ENCODE measurements at places on chromosomes 2 and 18. TPM values are rescaled to one million over a fixed set of nuclear protein-coding genes. Genes with fewer than 3 reads are reported as not detected.

The VAMP8 gene
- total RNA-seq, result 3.2 TPM

The DSC2 gene
- 1.7 TPM for total RNA-seq

The DNER gene
- total RNA-seq, result 4.8 TPM

The HAAO gene
- 2.7 TPM for total RNA-seq

The SERPINB11 gene
- total RNA-seq, result not detected

The CCDC68 gene
- 20.2 TPM for total RNA-seq

The ZNF892 gene
- 5.7 TPM for total RNA-seq

The ALPP gene
- not detected for total RNA-seq

The MOCOS gene
- 1.4 TPM for total RNA-seq

The PROM2 gene
- total RNA-seq, result 1.0 TPM

The GPR75 gene
- 0.52 TPM for total RNA-seq

The CYP26B1 gene
- total RNA-seq, result 0.08 TPM

The AQP12B gene
- not detected for total RNA-seq

The NEDD4L gene
- total RNA-seq, result 9.4 TPM

The RIT2 gene
- not detected for total RNA-seq

The L3MBTL4 gene
- total RNA-seq, result 0.24 TPM

The DHRS9 gene
- total RNA-seq, result 0.65 TPM

The NXPH2 gene
- total RNA-seq, result 0.13 TPM

The CDH19 gene
- 0.13 TPM for total RNA-seq

The C2orf80 gene
- total RNA-seq, result not detected

The NYAP2 gene
- under 0.01 TPM for total RNA-seq

The FZD7 gene
- 30.3 TPM for total RNA-seq

The STARD6 gene
- not detected for total RNA-seq

The SPP2 gene
- total RNA-seq, result not detected

The LAMA3 gene
- total RNA-seq, result 18.1 TPM

The ITPRIPL1 gene
- total RNA-seq, result 5.3 TPM

The NT5DC4 gene
- total RNA-seq, result not detected

The VIT gene
- 0.39 TPM for total RNA-seq

The C18orf54 gene
- 4.5 TPM for total RNA-seq

The CYRIA gene
- total RNA-seq, result 1.9 TPM

The IL18R1 gene
- 3.1 TPM for total RNA-seq

The TUBA4B gene
- total RNA-seq, result not detected

The CFAP53 gene
- total RNA-seq, result 0.39 TPM

The PLCL1 gene
- 0.88 TPM for total RNA-seq

The NTSR2 gene
- not detected for total RNA-seq

The PLGLB1 gene
- 1.2 TPM for total RNA-seq

The FOXI3 gene
- total RNA-seq, result not detected

The DNAJC5G gene
- not detected for total RNA-seq

The ALPI gene
- total RNA-seq, result not detected

The ADD2 gene
- total RNA-seq, result 0.88 TPM

The DSG4 gene
- not detected for total RNA-seq

The SCN9A gene
- 1.0 TPM for total RNA-seq

The RESP18 gene
- total RNA-seq, result not detected

The GLI2 gene
- total RNA-seq, result 15.1 TPM

The SKOR2 gene
- not detected for total RNA-seq

The GPR17 gene
- total RNA-seq, result not detected

The FTCDNL1 gene
- not detected for total RNA-seq

The CEP68 gene
- 5.2 TPM for total RNA-seq

The PDE11A gene
- total RNA-seq, result not detected

The BCL2L11 gene
- 36.8 TPM for total RNA-seq

The UNC80 gene
- total RNA-seq, result not detected

The MAL gene
- total RNA-seq, result not detected

The MYCN gene
- 0.32 TPM for total RNA-seq

The PROKR1 gene
- total RNA-seq, result 0.13 TPM

The CFC1 gene
- total RNA-seq, result not detected

The FEZ2 gene
- 37.4 TPM for total RNA-seq

The SPATS2L gene
- 142 TPM for total RNA-seq

The PPP1R1C gene
- 0.96 TPM for total RNA-seq

The GPAT2 gene
- 4.9 TPM for total RNA-seq

Measured in epithelial cell of alveolus of lung (primary cell).